ENCODE measurements at places on chromosomes 5 and 9.
A peak's percentile ranks its signal among the peaks of the same experiment; 100 is the strongest.

DNA sequence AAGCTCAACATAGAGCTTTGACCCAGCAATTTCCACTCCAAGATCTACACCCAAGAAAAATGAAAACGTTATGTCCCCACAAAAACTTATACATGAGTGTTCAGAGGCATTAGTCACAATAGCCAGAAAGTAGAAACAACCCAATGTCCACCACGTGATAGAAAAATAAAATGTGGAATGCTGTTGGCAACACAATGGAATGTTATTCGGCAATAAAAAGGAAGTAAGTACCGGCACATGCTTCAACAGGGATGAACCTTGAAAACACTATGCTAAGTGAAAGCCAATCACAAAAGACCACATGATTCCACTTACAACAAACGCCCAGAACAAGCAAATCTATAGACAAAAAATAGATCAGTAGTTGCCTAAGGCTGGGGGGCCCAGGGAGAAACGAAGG, 6.0 kb downstream of the UBQLN1 start:
- DNase-seq, result no peak

- no peak for DNase-seq
Measured at GRCh38 chr5:56588131-56588487, 227.2 kb upstream of the MAP3K1 start.

- DNase-seq, result no peak
Measured at GRCh38 chr9:136370687-136371532, 2.6 kb downstream of the CARD9 start.

DNA sequence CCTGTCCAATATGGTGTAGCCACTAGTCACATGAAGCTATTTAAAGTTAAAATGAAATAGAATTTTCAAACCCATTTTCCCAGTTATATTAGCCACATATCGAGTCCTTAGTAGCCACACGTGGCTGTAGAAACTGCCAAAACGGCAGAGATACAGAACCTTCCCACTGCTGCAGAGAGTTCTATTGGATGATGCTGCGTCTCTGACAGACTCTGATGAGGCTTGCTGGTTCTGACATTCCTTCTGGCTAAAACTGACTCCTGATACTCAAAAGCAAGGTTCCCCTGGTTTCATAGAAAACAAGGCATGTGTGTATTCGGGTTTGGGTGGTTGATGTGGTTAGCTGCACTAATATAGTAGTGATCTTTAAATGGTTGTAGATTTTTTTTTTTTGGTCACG, 91.5 kb downstream of the TLE4 start:
- no peak for DNase-seq

DNA sequence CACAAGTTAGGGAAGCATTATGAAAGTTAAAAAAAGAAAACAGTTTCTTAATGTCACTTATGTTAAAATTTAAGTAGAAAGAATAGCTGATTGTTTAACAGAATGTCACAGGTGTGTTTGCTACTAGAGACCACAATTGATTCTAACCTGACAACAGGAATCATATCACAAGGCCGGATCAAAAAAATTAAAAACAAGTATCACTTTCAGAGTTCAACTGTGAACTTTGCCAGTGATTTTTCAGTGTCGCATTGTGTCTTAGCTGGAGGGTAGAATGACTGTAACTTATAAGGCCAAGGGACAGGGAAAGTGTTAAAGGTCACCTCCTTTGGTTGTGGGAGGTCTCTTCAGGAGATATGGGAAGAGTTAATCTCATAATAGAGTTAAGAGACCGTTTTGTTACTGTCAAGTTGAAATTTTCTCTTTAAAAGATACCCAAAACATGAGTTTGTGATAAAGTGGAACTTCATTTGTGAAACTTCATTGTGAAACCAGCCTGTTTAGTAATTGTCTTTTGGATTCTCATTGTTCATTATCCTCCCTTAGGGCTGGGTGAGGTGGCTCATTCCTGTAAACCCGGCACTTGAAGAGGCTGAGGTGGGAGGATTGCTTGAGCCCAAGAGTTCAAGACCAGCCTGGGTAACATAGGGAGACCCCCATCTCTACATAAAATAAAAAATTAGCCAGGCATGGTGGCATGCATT, 40.9 kb downstream of the CPEB4 start:
- no peak for DNase-seq

- DNase-seq, result no peak
Measured at GRCh38 chr9:107460153-107461023, 29.2 kb downstream of the KLF4 start.

- DNase-seq, result peak; percentile 69
Measured at GRCh38 chr5:170273968-170274710, 23.4 kb downstream of the LCP2 start.

DNA sequence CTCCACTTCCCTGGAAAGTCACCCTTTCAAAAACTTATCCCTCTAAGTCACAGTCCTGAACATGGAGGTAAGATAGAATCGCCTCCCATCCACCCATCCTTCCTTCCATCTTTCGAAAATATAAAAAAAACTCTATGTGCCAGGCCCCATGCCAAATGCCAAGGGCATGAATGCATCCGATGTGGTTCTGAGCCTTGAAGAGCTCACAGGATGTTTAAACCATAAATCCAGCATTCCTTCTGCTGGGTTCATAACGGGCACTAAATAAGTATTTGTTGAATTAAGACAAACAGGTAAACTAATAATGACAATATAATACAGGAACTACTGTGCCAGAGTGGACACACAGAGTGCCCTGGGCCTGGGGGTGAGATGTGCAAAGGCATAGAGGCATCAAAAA, 147.3 kb downstream of the TTLL11 start:
- DNase-seq, result no peak

DNA sequence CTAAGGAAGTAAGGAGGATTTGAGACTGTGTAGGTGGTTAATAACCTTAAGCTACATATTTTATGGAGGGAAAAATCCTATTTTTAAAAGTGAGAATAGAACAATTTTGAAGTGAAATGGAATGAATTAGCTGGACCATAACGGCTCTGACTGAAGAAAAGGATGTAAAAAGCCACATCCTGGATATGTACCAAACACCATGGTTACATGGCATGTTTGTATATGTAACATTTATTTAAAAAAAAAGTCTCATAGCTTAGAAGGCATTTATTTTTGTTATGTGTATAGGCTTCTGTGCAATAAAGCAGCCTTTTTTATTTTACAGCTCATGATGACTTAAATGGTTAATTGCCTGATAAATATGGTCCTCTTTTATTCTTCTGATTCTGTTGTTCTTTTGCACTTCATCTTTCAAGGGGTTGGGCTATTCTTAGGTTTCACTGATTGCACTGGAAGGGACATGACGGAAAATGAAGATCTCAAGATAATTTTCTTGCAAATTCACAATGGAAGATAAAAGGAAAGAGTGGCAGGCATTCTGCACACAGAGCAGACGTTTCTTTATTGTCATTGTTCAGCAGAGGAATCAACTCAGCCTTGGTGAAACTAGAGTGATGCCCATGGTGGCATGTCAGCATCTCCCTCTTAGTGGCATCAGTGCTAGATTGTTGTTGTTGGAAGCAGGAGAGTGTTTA, 63.1 kb downstream of the DOCK8 start:
- DNase-seq, result peak; percentile 68

DNA sequence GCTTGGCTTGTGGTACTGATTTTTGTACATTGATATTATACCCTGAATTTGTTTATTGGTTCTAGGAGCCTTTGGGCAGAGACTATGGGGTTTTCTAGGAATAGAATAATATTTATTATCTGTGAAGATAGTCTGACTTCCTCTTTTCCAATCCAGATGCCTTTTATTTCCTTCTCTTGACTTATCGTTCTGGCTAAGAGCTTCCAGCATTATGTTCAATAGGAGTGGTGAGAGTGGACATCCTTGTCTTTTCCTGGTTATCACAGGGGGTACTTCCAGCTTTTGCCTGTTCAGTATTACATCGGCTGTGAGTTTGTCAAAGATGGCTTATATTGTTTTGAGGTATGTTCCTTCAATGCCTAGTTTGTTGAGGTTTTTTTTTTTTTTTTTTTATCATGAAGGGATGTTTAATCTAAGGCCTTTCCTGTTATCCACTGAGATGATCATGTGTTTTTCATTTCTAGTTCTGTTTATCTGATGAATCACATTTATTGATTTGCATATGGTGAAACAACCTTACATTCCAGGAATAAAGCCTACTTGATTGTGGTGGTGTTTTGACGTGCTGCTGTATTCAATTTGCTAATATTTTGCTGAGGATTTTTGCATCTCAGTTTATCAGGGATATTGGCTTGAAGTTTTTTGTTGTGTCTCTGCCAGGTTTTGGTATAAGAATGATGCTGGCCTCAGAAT, 77.5 kb downstream of the CERT1 start:
- no peak for DNase-seq

- no peak for DNase-seq
Measured at GRCh38 chr5:126718236-126718868, 58.6 kb upstream of the LMNB1 start.

DNA sequence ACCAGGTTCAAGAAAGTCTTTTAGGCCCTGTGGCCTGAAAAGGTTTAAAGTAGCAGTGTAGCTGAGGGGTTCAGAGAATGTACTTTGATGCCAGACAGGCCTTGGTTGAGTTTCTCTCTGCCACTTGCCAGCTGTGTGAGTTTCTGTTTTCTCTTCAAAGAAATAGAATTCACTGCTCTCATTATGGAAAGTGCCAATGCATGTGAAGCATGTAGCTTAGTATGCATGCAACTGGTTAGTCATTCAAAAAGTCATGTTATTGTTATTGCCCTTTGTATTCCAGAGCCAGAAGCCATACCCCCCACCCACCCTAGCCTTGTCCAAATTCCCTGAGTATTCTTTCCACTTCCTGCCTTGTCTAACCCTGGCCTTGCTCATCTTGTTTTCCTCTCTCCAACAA, 101.7 kb downstream of the ADRB2 start:
- no peak for DNase-seq

DNA sequence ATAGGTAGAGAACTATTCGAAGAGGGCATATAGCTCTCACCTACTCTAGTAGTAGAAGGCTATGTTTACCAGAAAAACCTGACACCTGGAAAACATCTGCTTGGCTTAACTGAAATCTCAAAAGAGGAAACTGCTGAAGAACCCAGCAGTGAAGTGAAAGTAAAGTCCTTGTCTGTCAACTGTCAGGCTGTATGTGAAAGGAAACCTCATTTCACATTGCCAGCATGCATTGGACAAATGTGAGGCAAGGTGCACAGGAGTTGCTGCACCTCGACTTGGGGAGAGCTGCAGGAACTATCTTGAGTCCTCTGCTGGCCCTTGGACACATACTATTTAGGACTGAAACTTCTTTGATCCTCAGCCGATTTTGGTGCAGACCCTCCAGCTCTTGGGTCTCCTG, 53.3 kb downstream of the NREP start:
- DNase-seq, result no peak

Data from CD4-positive, alpha-beta T cell treated with Interleukin-12 subunit alpha and Interleukin-12 subunit beta, for 1 hour (primary cell).